ENCODE measurements at places on chromosomes 7 and 10.

DNA sequence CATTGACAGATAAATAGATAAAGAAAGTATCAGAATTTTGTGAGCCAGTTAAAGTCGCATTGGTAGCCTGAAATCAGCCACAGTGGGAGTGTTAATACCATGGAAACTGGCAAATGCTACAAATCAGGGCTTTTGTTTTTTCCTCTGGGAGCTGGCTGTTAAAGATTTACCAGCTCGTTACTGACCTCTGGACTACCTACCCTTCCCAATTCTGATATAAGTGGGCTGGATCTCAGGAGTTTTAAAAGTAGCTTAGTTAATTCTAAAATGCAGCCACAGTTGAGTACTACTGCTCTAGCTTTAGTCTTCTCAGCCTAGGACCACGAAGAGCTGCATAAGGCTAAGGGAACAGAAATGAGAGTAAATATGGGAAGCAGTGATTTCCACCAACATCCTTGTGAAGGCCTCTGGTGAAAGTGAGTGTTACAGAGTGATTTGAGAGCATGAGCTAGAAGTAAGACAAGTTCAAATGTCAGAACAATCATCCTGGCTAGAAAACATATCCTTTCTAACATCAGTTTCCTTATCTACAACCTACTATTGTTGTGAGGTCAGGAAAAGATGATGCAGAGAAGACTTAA lies 53.2 kb downstream of the A1CF start:
- DNase-seq, result no peak

- no peak for DNase-seq
These were observed 28.9 kb upstream of the SAMD9L start for GRCh38 chr7:93176992-93177580.

- DNase-seq, result no peak
These were observed 296.3 kb upstream of the ZMIZ1 start for GRCh38 chr10:78772486-78772885.

DNA sequence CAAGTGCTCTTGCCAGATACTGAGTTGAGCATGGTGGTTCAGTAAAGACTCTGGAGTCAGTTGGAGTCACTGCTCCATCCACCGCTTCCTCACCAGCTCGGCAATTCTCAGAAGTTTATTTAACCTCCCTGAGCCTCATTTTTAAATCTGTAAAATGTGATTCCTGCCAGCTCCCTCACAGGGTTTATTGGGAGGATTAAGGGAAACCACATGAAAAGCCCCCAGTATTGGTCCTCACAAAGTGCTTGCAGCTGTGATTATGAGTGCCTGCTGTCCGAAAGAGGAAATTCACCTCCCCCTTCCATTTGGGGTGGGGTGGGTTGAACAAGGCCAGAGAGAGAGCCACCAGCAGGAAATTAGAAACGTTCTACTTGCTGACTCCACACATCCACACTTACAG lies 99.0 kb downstream of the AOAH start:
- no peak for DNase-seq

GRCh38 chr7:45114926-45115325 lies 3.4 kb upstream of the TBRG4 start:
- DNase-seq, result no peak

DNA sequence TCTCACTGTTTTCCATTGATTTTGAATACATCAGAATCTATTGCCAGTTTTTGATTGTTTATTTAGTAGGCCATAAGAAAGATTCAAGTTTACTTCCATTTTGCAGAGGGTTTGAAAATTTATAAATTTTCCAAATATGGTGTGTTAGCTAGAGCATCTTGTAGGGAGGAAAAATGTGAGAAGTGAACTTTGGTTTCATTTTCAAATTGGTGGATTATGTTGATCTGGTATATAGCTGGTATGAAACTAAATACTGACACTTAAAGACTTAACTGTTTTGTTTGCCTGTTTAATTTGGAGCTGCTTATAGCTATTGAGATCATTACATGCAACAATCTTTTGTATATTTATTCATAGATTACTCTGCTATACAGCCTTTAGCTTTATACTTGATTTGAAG lies 108.1 kb downstream of the ADAM22 start:
- DNase-seq, result no peak

DNA sequence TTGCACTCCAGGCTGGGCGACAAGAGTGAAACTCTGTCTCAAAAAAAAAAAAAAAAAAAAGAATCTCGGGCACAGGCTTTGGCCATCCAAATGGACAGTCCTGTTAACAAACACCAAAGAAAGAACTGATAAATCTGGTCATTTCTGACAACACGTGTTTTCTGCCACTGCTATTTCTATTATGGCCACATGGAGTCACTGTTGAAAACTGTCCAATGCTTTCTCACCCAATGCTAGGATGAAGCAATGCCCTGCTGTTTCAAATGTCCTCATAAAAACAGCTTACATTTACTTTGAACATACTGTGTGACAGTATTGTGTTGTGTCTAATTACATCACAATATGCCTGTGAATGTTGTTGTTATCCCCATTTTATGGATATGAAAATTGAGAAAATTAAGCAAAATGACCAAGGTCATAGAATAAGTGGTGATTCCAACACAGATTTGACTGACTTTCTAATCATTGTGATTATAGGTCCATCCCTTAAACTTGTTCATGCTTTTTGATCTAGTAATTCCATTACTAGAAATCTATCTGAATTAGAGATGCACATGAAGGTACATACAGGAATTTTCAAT lies 19.9 kb upstream of the MAP3K8 start:
- no peak for DNase-seq

DNA sequence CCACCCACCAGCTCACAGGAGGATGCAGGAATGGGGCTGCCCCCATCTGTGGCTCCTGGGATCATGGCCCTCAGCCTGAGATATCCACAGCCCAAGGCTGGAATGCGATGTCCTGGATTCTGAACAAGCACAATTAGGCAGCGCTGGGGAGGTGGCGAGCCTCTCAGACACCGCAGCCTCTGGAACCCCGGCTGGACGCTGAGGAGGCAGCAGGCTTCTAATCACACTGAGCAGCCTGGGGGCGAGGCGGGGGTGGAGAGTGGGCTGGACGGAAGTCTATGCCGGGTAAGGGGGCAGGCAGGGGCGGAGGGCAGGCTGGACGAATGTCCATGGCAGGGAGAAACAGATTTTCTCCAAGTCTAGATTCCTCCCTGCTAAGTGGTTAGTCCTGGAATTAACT lies 56.4 kb downstream of the DPYSL4 start:
- DNase-seq, result no peak

- DNase-seq, result no peak
These were observed 130.4 kb downstream of the CUL2 start for GRCh38 chr10:34959786-34960185.

DNA sequence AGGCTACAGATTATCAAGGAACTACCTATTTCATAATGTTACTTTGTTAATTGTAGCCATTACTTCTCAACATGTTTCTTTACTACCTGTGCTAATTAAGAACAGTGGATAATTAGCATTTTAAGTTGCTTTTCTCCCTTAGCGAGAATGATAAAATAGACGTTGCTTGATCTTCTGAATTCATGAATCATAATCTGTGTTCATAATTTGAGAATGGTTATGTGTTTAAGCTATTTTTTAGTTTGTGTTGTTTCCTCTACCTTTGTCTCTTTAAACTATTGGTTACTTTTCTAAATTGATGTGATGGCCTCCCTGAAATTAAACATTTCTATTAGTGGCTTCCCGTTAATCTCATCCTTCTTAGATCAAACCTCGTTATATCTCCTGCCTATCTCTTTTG lies at the start of gene ZRANB1:
TSS of gene ZRANB1 (plus strand) at position 301 of the 400 bp plus-strand sequence. CDS start 371 bp downstream, outside the sequence.
- no peak for DNase-seq

- DNase-seq, result peak; percentile 35
These were observed 15.3 kb upstream of the GPR146 start for GRCh38 chr7:1028775-1029636.

GRCh38 chr7:158840604-158841003 lies 11.3 kb upstream of the ESYT2 start:
- DNase-seq, result no peak

- no peak for DNase-seq
These were observed 183.6 kb downstream of the TAX1BP1 start for GRCh38 chr7:27923642-27923980.

- DNase-seq, result no peak
These were observed 17.3 kb downstream of the HSPA14 start for GRCh38 chr10:14855453-14855852.

DNA sequence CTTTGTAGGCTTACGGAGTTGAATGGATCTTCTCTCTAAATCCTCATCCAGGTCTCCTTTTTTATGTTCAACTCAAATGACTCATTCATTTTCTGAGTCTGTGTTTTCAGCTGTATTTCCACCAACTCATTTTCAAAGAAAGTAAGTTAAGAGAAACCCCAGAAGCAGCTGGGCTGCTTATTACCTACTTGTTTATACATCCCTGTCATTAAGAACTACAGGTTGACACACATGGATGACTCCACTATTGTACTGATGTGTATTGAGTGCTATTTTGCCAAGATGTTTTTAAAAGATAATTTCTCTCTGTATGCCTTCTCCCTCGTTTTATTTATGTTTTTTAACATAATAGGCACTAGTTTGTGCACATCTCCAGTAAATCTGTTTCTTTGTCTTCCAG lies 41.9 kb downstream of the DGKI start:
- DNase-seq, result no peak

GRCh38 chr7:139777948-139778841 lies at the start of gene HIPK2:
TSS of gene HIPK2 (minus strand) at chr7:139777998. CDS start at chr7:139777623, 375 bp downstream.
- DNase-seq, result peak; percentile 15
